ENCODE measurements at places on chromosomes 3 and 15. TPM values are rescaled to one million over a fixed set of nuclear protein-coding genes. Genes with fewer than 3 reads are reported as not detected.
A peak's percentile ranks its signal among the peaks of the same experiment; 100 is the strongest.

The MAP2K1 gene
- 26.1 TPM for polyA plus RNA-seq

The KCNMB3 gene
- polyA plus RNA-seq = 7.1 TPM

DNA sequence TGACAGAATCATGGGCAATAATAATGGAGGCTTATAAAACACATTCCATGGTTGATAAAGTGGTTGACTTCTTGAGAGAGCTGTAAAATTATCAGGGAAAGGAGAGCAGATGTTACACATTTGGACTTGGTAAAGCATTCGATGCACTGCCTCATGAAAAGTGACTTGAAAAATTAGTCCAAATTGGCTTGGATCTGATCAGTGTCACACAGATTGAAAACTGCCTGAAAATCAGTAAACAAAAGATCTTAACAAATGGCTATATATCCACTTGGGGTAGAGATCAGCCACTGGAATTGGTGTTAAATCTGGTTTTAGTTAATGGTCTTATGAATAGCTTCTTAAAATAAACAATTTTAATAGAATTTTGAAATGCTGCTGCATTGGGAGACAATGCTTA is 20.3 kb downstream of the SHOX2 start:
- DNase-seq = no peak
- H3K36me3 ChIP-seq = no peaks in the 10 kb centered on the region
- H3K27me3 ChIP-seq = no peaks in the 10 kb centered on the region
- H3K4me1 ChIP-seq = no peaks in the 10 kb centered on the region

DNA sequence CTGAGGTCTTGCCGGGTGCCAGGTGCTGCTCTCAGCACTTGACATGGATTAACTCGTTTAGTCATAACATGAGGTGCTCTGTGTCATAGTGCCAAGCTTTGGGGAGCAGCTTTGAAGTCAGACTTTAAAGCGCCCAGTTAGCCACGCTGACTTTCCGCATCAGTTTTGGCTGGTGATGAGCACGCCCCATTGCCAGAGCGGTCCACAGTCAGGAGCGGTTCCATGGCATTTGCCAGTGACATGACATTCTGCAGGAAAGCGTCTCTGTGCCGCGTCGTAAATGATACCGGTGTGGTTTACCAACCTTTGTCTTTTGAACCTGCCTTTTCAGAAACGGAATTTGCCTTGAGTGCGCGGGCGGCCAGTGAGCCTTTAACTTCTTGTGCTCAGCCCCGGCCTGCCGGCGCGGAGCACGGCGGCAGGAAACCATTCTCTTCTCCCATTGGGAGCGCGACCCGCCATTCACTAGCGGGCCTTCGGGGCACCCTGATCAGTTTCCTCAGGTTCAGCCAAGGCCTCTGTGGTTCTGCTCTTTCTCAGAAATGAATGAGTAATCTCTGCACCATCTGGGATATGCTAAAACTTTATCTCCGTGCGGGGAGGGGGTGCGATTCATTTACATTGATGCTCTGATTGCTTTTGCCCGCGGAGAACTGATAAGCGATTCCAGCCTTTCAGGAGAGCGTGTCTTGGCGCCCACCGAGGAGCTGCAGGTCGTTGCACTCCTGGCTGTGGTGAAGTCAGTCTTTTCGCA is 1.7 kb upstream of the SLC2A2 start:
- H3K27me3 ChIP-seq = no peaks in the 10 kb centered on the region
- H3K36me3 ChIP-seq = no peaks in the 10 kb centered on the region
- DNase-seq = peak; percentile 33
- H3K27ac ChIP-seq = no peak overlapping the region
- no peaks in the 10 kb centered on the region for H3K4me1 ChIP-seq

GRCh38 chr15:62887113-62887570 is 155.4 kb upstream of the TPM1 start:
- H3K4me3 ChIP-seq = no peak overlapping the region
- DNase-seq = no peak
- H3K4me1 ChIP-seq = no peaks in the 10 kb centered on the region
- H3K27me3 ChIP-seq = no peaks in the 10 kb centered on the region
- no peaks in the 10 kb centered on the region for H3K36me3 ChIP-seq

DNA sequence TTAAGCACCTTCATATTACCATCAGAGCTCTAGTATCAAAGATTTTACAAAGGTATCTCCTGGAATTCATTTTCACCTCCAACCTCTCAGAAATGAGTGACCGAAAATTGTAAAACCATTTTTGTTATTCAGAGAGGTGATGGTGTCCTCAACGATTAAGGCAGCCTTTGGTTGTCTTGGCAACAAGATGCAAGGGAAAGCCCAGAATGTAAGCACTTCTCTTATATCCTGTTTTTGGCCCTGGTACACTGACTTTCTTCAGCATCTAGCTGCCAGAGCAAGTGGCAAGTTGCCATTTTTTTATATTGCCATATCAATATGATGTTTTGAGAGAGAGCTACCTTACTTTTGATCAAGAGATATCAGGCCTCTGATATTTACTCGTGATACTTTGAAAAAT is 384.9 kb upstream of the NECTIN3 start:
- H3K4me1 ChIP-seq = no peaks in the 10 kb centered on the region
- no peaks in the 10 kb centered on the region for H3K36me3 ChIP-seq
- no peaks in the 10 kb centered on the region for H3K27me3 ChIP-seq
- H3K4me3 ChIP-seq = no peak overlapping the region

GRCh38 chr15:52334491-52335160 is 39.0 kb upstream of the MYO5C start:
- no peaks in the 10 kb centered on the region for H3K36me3 ChIP-seq
- no peaks in the 10 kb centered on the region for H3K4me1 ChIP-seq
- no peak for DNase-seq
- no peak overlapping the region for H3K27ac ChIP-seq
